CD8-positive, alpha-beta T cell (primary cell): ENCODE measurements at places on chromosomes 6 and 20.
A peak's percentile ranks its signal among the peaks of the same experiment; 100 is the strongest.

DNA sequence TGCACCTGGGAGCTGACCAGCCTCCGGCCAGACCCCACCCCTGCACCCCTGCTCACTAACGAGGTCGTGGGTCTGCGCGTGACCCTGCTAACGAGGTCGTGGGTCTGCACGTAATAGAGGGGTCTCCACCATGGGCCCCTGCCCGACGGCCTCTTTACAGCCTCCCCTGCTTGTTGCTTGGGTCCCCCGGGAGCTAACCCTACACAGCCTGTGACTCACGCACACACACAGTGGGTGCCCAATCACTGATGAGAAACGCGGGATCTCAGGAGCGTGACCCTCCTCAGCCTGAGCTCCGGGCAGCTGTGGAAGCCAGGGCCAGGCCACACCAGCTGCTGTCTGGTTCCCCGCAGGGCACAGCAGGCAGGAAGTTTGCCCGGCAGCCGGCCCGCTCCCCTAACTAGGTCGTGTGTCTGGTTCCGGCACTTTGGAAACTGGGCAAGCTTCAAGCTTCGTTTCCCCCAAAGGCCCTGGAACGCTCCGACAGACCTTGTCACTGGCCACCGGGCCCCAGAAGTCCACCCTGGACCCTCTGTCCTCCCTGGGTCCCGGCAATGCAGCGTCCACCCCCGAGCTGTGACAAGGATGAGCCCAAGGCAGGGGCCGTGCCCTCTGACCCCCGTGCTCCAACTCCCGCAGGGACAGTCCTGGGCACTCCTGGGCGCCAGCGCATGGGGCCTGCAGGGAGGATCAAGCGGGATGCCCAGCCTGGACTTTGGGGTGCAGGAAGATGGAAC, 767 bp downstream of the PTK6 start:
- DNase-seq: no peak

DNA sequence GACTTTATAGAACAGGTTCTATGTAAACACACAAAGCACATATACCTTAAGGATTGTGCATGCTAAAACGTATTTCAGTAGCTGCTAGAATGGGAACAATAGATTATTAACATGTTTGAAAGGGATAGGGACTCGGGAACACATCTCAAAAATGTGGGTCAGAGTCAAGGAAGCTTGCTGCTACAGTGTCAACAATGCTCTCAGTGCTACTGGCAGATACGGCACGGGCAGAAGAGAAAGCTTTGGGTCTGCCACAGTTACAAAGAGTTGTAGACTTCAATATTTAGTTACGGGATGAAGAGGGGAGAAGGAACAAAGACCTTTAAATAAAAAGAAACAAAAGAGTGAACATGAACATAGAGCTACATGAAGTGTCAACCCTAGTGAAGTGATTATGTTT, 170.5 kb downstream of the BACH2 start:
- DNase-seq: no peak

- DNase-seq: no peak
Observed at GRCh38 chr6:126888727-126889725, 229.4 kb upstream of the RSPO3 start.

DNA sequence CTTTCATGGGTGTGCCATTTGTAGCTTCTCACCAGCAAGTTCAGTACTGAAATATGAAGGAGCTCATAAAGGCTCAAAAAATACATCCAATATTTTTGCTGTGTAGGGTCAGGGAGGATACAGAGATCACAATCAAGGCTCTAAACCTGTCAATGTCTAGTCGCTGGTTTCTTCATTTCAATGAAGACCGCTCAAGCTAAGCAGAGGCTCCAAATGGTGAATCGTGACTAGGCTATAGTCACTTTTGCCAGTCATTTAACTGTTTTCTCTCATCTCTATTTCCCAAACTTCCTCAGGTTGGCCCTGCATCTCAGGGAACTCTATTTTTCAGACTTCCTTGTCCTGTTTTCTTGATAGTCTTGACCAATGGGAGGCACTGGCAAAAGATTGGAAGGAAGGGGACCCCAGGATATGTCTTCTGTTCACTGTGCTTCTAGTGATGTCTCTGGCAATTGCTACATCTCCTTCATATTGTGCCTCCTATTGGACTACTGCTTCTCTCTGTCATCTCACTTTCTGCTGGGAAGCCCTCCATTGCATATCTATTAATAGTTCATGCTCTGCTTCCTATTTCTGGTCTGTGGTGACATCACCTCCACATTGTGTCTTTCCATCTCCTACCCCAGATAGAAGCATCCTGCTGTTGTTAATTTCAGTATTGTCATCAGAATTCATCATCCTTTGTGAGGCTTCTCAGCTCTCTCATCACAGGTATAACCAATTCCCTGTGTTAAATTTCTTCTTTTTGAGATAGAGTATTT, 87.7 kb upstream of the FAM184A start:
- no peak for DNase-seq

DNA sequence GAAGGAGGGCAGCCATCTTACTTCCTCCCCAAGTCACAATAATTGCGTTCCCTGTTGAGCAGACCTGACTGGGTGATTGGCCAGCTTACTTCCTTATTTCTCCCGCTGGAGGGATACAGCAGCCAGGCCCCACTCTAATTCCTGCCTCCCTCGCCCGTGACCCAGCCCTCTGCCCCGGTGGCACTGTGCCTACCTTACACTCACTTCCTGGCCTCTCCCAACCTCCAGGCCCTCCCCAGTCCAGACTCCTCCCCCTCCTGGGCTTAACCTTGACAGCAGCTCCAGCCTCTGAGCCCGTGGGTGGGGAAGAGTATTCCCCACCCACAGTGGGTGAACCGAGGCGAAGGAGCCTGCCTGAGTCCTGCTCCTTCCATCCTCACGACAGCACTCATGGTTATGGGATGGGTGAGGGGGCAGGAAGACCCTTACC, 3.0 kb downstream of the BAK1 start:
- no peak for DNase-seq

- no peak for DNase-seq
Observed at GRCh38 chr20:23162887-23163286, 76.8 kb upstream of the CD93 start.

DNA sequence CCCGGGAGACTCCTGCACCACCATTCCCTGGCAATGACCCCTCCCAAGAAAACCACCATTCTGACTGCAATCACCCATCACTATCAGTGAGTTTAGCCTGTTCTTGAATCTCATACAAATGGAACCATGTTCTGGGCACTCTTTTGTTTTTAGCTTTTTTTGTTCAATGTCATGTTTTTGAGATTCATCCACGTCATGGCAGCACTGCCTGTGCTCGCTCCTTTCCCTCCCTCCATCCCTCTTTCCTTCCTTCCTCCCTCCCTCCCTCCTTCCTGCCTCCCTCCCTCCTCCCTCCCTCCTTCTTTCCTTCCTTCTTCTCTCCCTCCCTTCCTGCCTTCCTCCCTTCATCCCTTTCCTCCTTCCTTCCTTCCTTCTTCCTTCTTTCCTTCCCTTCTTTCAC, 44.4 kb upstream of the PMEPA1 start:
- no peak for DNase-seq

DNA sequence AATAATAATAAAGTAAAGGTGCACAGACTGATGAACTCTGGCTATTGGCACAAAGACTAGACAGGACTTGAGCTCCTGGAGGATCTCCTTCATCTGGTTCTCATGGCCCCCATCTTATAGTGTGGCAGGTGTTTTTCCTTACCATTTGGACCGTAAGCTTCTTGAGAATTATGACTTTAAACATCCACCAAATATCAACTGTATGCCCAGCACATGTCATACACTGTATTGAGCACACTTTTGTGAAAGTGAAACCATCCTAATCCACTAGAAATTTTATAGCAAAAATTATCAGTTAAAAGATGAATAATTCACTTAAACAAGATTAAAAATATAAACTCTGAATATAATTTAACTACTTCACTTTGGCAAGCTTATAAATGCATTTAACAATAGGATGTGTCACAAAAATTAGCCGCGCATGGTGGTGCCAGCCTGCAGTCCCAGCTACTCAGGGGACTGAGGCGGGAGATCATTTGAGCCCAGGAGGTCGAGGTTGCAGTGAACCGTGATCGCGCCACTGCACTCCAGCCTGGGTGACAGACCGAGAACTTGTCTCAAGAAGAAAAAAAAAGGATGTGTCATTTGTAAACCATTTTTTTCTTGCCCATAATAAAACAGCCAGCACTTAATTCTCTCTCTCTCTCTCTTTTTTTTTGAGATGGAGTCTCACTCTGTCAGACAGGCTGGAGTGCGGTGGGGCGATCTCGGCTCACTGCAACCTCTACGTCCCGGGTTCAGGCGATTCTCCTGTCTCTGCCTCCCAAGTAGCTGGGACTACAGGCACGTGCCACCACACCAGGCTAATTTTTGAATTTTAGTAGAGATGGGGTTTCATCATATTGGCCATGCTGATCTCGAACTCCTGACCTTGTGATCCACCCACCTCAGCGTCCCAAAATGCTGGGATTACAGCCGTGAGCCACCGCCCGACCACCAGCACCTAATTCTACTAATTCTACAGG, 9.1 kb downstream of the HIVEP2 start:
- DNase-seq: peak; percentile 37

GRCh38 chr6:160198606-160199211, 59.9 kb downstream of the SLC22A2 start:
- DNase-seq: no peak

GRCh38 chr6:39865011-39865888, 69.0 kb downstream of the MOCS1 start:
- peak; percentile 61 for DNase-seq

DNA sequence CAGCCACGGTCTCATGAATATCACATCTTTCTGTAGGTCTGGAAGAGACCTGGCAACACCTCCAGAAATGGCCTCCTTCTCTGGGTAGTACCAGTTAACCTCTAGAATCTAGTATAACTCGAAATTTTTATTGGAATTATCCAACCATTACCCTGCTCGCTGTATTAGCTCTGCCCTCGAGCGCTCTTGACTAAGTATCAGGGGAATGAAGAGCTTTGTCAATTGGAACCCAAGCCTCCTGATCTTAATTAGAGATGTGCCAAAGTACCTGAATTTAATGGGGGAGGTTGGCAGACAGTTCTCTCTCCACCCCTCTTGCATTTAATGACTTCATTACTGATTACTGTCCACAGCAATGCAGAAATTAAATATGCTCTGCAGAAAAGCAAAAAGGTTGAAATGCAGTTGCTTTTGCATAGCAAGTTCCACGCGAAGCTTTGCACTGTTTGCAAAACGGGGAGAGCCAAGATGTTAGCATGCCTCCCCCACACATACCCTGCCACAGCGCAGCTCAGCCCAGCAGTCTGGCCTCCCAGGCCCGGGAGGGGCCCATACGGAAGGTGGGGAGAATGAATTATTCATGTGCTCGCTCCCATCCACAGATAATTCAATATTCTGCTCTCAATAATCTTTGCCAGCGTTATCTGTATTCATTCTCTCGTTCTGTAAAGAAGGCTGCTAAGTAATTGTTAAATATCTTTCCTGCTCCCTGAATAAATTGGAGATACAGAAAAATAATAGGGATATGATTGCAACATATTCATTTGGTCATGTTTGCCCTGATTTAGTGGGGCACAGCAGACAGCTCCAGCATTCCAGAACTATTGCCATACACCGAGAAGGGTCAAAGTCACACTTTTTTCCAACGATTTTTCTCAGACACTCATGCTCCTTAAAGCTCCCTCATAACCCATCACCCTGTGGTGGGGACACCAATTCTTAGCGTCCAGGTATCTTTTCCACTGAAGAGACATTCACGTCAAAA, 305.8 kb downstream of the CDH26 start:
- no peak for DNase-seq

DNA sequence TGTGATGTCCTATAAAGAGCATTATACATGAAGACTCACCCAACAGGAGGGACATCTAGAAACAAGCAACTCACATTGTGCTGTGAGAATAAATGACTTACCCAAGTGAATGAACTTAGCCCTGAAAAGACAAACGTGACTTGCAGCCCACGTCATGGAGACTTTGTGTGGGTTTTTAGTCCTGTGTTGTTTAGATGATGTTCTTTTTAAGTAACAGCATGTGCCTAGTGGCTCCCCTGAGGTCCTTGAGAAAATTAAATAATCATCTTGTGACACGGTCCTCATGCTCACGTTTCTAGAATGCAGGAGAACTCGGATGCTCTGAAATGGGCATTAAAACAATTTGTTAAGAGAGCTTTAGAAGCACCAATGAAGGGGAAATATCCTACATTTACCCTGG, 165.1 kb downstream of the SASH1 start:
- no peak for DNase-seq

DNA sequence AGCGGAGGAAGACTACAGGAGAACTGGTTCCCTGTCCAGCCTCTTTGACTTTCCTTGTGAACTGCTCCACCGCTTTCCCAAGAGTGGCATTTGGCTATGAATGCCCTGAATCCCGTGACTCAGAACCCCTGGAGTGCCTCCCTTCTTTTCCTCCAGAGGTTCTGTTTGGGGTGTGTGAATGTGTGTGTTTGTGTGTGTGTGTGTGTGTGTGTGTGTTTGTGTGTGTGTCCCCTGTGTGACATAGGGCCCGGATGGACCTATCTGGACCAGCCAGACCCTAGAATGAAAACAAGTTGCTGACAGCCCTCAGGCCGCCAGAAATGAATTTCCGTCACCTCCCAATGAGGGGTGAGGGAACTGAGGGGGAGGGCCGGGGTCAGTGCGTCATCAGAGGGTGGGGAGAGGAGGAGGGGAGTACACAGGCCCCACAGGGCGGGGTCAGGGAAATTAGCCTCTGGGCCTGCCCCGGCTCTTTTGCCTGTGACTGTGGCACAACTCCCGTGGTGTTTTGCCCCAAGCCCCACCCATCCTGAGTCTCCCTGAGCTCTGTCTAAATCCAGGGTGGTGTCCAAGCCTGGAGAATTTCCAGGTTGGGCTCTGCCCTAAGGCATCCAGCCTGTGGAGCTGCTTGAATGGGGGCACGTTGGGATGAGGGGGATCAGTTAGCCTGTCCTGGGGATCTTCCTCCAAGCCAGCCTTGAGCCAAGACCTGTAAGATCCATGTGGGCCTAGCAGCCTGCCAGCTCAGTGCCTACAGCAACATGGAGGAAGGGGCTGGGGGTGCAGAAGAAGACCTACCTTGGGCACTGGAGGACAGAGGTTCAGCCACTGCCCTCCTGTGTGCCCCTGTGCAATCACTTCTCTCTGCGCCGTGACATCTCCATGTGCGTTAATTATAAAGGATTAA, 15.2 kb upstream of the MRPS18A start:
- no peak for DNase-seq

DNA sequence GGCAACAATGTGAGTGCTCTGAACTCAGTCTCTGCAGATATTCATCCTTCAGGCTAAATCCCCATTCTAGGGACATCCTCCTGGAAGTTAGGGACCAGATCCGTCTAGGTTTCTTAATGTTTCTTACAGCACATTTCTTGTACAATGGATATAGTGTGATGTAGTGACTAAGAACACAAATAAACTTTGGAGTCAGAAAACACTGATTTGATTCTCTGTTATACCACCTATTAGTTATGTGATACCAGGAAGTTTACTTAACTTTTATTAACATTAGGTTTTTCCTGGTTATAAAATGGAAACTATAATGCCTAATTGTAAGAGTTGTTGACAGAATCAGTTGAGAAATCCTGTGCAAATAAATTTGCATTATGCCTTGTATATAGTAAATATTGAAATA, 57.6 kb upstream of the KCNQ5 start:
- no peak for DNase-seq

GRCh38 chr6:41683273-41683522, 44.9 kb downstream of the MDFI start:
- no peak for DNase-seq

GRCh38 chr6:22362361-22362760, 65.5 kb upstream of the PRL start:
- no peak for DNase-seq
